Activated B cell treated with CpG ODN at 0.5 μM for 24 hours (primary cell): ENCODE measurements at places on chromosomes 2 and 18.

DNA sequence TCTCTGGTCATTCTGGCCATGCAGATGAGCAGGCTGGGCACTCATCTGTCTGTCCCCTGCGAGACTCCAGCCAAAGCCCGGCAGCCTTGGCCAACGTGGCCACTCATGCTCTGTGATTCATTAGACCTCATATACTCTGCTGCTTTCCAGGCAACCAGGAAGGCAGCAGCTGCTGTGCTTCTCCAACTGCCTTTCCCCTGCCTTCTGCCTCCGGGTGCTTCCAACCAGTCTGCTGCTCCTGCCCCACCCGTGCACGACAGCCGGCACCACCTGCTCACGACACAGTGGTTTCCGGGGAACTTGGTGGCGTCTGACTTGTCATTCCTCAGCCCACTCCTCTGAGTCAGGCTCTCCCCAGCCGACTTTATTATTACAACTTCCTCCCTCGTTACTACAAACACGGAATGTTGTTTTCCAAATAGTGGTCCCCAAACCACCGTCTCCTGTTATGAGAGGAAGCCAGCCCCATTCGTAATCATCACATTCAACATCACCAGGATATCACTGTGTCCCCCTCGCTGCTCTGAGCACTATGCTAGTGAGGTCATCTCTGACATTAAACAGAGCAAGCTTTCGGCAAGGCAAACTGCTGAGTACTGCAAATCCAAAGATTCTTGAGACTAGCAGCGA, 392.4 kb downstream of the ALK start:
- DNase-seq, result no peak

DNA sequence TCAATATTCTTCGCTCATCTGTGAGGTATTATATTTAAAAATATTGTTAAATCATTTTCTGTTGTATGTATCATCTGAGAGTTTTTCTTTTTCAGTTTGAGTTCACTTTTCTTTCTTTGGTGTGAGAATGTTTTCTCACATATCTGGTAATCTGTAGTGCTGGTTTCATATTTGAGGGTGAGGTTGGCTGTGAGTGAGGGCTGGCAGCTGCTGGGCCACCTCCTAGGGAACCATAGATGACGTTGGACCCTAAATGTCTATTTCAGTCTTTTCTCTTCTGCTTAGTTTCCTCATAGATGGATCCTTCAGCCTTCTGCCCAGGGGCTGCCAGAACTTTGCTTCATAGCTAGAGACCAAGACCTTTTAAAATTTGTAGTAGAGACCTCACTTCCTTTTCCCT, 33.5 kb downstream of the MGAT5 start:
- DNase-seq, result no peak

GRCh38 chr2:38666556-38666910, 619 bp downstream of the GALM start:
- DNase-seq, result no peak

- DNase-seq, result no peak
Observed at GRCh38 chr2:138390316-138390945, 111.1 kb upstream of the SPOPL start.

DNA sequence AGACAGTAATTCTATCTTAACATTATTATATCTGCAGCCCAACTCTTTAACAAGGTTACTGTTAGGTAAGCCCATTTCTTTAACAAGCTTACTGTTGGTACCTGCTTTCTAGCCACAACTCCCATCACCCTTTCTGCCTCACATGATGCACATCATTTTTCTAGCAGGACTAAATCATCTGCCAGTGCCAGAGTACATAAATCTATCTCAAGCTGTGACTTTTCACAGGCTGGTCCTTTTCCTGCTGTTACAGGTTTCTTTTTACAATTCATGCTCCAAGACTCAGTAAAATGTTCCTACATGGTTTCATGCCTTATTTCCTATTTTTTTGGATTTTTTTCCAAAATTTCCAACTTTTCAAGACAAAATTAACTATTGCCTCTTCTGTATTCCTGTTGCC, 30.4 kb upstream of the ZC3H15 start:
- DNase-seq, result no peak

- DNase-seq, result no peak
Observed at GRCh38 chr18:9066358-9066757, 36.1 kb upstream of the NDUFV2 start.

DNA sequence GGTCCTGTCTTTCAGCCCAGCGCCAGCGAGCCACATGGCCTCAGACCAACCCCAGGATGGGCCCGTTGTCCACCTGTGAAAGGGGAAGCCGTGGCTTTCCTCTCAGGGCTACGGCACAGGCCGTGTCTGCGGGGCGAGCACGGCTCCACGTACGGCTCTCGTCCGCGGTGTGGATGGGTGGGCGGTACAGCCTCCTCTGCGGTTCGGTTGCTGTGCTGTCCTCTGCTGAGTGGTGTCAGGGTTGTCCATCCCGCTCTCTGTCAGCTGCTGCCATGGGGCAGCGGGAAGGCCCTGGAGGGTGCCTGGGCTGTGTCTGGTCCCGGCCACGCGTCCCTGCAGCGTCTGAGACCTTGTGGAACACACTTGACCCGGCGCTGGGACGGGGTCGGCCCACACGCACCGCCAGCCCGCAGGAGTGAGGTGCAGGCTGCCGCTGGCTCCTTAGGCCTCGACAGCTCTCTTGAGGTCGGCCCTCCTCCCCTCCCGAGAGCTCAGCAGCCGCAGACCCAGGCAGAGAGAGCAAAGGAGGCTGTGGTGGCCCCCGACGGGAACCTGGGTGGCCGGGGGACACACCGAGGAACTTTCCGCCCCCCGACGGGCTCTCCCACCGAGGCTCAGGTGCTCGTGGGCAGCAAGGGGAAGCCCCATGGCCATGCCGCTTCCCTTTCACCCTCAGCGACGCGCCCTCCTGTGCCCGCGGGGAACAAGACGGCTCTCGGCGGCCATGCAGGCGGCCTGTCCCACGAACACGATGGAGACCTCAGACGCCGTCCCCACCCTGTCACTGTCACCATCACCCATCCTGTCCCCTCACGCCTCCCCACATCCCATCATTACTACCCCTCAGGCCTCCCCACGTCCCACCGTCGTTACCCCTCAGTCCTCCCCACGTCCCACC, 128.7 kb downstream of the NFATC1 start:
- DNase-seq, result peak; percentile 56

DNA sequence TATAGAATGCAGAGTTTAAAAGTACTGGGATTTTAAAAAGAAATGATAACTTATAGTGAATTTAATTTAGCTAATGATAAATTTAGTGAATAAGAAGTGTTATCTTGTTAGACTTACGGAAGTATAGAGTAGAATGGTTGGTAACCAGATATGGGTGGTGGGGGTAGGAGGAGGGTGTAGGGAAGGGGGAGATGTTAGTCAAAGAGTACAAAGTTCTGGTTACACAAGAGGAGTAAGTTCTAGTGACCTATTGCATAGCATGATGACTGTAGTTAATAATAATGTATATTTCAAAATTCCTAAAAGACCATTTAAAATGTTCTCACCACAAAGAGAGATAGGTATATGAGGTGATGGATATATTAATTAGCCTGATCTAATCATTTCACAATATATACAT, 184.8 kb upstream of the STON1 start:
- DNase-seq, result no peak

- no peak for DNase-seq
Observed at GRCh38 chr2:24635181-24635580, 144.1 kb downstream of the NCOA1 start.

DNA sequence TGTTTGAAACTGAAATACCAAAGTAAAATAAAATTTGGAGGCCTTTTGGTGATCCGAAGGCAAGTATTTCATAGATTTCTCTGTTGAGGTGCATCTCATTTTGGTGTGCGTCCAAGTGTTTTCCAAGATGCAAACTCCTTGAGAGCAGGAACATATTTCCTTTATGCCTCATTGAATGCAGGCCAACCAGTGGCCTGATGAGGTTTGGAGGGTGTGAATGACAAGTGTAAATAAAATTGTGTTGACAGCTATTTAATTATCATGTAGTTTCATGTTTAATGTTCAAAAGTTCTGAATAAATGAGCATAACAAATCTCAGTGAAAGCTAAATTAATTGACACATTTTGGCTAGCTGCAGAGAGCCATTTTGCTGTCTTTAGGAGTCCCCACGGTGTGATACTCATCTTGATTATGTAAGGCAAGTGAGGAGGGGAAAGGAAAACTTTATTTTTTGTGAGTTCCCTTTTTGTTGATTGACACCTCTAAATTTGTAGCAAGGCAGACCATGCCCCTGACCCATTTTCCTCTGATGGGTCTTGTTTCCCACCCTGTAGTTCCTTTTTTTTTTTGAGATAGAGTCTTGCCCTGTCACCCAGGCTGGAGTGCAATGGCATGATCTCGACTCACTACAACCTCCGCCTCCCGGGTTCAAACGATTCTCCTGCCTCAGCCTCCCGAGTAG, 6.3 kb upstream of the LTBP1 start:
- no peak for DNase-seq

GRCh38 chr2:197308996-197309690, 1.4 kb downstream of the ANKRD44 start:
- no peak for DNase-seq

- DNase-seq, result peak; percentile 37
Observed at GRCh38 chr2:12728221-12728777, 11.6 kb downstream of the TRIB2 start.

- DNase-seq, result no peak
Observed at GRCh38 chr2:120942658-120943057, 207.0 kb downstream of the GLI2 start.

- no peak for DNase-seq
Observed at GRCh38 chr2:10912076-10912731, 470 bp downstream of the KCNF1 start.

GRCh38 chr18:72999971-73000607, 132.3 kb upstream of the NETO1 start:
- no peak for DNase-seq

DNA sequence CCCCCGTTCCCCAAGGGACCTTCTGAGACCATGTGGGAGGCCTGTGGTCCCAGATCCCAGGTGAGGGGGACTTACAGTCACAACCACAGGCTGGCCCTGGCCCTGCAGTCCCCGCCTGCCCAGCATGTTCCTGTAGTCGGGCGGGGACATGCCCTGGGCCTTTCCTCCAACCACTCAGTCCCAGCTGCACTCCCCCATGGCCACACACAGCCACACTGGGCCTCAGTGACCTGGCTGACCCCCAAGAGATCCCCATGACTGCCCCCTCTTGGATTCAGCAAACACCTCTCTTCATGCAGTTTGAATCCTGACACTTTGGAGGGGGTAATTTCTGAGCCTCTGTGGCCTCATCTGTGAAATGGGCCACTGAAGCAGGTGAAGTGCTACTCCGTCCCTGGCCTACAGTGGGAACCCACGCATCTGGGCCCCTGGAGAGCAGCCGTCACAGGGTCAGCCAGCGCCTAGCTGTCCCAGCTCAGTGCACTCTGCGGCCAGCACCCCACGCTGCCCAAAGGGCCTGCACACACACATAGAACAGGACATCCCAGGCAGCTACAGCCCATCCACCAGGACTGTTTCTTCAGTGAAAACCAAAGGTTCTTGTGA, 12.7 kb upstream of the ARHGEF4 start:
- peak; percentile 47 for DNase-seq

- no peak for DNase-seq
Observed at GRCh38 chr2:98598781-98599428, 9.4 kb downstream of the COA5 start.

GRCh38 chr18:10916865-10917264, 232.5 kb downstream of the PIEZO2 start:
- DNase-seq, result no peak
